ENCODE measurements at places on chromosomes 5 and 9.
A peak's percentile ranks its signal among the peaks of the same experiment; 100 is the strongest.

GRCh38 chr9:123338710-123339665, 17.0 kb upstream of the CRB2 start:
- DNase-seq, result no peak

DNA sequence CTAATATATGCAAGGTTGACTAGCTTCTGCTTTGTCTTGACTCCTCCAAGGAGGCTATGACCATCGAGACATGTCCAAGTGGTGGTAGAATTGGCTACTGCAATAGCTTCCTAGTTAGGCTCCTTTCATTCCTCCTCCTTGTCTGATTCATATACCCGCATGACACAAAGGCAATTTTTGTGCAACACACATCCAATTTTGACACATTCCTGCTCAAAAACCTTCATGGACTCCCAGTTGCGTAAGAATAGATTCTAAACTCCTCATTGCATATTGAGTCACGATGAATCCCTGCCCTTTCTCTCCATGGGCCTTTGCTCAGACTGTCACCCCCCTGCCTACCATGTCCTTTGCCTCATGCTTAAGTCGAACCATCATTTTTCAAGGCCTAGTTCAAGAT, 344.5 kb downstream of the ACTL7B start:
- peak; percentile 55 for DNase-seq

DNA sequence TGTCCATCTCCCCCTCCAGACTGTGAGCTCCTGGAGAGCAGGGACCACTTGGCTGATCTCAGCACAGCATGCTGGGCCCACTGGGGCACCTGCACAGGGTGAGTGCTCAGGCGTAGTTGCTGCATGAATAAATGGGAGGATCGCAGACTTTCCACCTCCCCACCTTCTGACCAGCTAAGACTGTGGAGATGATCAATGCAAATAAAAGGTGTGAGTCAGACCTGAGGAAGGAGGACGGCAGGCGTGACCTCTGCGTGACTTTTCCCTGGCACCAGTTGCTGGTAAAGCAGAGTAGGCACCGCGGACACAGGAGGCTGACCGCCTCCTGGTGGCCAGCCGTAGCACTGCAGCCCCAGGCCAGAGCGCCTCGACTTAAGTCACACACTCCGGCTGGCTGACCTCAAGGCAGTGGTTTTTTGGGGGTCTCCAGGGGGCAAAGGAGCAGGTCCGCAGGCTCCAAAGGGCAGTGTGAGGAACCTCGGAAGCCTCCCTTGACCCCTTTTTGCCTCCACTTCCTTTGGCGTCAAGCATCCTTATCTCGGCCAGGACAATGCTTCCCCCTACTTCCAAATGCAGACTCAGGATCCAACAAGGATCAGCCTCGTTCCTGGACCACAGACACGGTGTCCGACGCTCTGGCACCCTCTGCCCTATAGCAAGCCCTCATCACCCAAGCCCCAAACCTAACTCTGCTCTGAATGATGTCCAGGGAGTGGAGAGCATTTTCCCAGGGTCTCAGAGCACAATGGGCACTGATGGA, 12.7 kb upstream of the TDRD7 start:
- peak; percentile 41 for DNase-seq

GRCh38 chr5:159458217-159458711, 128.0 kb upstream of the IL12B start:
- DNase-seq, result no peak

GRCh38 chr9:107049803-107050184, 186.8 kb downstream of the ZNF462 start:
- DNase-seq, result no peak

DNA sequence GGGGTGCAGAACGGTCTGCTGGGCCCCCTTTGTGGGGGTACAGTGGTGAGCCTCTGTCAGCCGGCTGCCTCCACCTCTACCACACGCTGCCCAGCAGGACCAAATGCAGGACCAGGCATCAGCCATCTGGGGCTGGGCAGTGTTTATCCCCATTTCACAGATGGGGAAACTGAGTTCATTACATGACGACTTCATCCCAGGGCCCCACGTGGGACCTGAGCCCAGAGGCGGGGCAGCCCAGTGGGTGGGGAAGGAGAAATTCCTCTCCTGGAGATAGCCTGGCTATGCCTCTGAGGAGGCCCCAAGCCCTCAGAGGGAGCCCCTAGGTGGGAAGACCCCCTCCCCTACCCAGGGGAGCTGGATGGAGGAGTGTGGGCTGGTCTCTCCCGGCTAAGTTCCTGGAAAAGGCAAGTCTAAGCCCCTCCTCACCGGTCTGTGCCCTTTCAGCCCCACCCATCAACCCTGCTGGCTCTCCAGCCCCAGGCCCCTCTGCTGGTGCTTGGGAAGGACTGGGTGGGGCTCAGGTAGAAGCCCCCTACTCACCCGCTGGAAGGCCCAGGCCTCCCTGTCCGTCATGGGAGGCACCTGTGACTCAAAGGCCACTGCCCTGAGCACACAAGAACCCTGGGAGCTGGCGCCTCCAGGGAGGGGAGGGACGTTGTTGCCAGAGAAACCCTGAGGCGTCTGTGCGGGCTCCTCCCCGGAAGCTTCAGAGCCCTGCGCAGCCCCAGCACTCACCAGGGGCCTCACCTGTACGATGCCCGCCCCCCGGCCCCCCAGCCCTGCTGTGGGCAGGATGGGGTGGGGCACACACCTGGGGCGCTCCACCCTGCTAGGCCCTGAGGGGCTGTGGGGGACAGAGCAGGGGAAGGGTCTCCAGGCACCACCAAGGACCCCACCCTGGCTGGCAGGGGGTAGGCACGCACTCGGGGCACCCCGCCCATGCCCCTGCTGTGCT, 7.4 kb upstream of the CCDC187 start:
- DNase-seq, result no peak

GRCh38 chr9:134758949-134759607, 117.5 kb downstream of the COL5A1 start:
- DNase-seq, result no peak

GRCh38 chr9:13424204-13424603, 144.7 kb upstream of the MPDZ start:
- no peak for DNase-seq

GRCh38 chr5:153630546-153630945, 140.1 kb downstream of the GRIA1 start:
- DNase-seq, result no peak

GRCh38 chr5:151779531-151780125, 7.9 kb downstream of the G3BP1 start:
- DNase-seq, result no peak

DNA sequence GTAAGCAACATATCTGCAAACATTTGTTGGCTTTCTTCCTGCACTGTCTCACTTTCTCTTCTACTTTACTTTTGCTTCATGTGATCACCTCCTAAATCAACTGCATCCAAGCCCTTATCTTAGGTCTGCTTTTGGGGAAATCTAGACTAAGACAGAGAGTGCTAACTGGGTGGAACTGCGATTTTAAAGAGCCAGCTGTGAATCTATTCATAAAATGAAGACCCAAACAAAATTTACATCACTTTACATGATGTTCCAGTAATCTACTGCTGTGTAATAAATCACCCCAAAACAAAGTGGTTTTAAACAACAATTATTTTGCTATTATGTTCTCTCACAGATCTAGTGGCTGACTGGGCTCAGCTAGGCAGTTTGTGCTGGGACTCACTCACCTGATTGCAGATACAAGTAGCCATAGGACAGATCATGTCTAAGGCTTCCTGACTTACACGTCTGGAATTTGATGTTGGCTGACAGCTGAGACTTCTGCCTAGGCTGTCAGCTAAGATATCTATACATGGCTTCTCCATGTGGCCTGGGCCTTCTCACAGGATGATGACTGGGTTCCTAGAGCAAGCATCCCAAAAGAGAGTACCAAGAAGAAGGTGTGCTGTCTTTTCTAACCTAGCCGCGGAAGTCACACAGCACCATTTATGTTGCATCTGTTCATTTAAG, 145.1 kb upstream of the TBCA start:
- DNase-seq, result no peak

GRCh38 chr5:104913841-104914281, 1351.3 kb upstream of the NUDT12 start:
- DNase-seq, result no peak

Data from AG09319 (cell line).